ENCODE measurements at places on chromosomes 5 and 9.

DNA sequence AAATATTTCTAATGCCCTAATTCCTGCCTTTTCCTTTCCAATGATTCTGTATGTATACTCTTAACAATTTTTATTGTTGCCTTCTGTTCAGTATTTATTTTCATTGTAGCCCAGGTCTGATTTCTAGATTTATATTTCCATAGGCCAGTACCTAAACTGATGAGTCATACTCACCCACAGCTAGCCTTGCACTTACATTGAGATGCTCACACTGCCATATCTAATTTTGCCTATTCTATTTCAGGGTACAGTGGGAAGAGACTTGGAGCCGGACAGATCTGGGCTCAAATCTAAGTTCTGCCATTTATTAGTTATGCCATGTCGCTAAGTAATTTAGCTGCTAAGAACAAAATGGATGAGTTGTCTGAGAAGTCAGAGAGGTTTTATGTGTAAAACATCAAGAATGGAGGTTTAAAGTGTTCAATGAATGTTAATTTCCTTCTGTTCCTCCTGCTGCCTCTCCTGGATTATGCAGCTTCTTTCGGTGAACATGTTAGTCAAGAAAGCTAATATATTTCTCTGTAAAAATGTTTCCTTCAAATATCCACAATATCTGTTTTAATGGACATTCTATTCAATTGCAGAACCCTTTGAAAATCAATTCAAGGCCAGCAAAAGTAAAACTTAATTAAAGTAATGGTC, 62.3 kb upstream of the CDK5RAP2 start:
- no peak for DNase-seq

DNA sequence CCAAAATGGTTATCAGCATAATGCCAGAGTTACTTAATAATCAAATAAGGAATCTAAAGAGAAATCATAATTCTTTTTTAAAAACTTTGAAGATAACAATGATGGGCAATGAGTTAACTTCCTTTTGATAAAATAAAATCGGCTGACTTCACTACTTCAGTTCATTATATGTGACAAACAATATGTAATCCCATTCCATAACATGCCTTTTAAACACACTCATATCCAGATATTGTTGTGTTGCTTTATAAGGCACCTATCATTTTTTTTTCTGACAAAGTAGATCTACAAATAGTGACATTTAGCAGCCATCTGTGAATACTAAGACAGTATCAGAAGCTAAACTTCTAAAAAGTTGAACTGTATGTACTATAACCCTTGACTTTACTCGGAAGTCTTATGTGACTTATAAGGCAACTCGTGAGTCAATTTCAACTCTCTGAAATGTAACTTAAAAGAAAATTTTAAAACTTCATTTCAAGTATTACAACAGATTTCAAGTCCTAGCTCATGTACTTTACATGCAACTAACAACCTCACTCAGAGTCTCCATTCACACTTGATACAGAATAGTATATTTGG, 7.5 kb downstream of the ADAMTS6 start:
- DNase-seq, result no peak

GRCh38 chr9:90909747-90910283, 108.2 kb downstream of the SYK start:
- no peak for DNase-seq

DNA sequence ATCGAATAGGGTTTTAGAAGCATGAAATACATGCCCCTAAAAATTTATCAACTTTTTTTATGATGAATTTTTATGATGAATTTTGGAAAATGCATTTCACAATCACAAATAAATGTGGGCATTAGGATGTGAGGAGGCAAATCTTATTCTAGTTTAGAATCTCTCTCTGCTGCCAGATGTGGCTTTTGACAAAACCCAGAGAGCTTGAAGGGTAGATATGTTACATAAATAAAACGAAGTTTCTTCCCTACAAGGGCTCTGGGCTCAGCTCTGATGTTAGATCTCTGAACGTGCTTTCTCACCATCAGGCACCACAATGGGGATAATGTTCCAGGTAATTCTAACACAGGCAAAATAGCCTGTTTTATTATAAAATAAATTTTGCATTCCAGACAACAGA, 102.3 kb upstream of the ADAMTSL1 start:
- no peak for DNase-seq

DNA sequence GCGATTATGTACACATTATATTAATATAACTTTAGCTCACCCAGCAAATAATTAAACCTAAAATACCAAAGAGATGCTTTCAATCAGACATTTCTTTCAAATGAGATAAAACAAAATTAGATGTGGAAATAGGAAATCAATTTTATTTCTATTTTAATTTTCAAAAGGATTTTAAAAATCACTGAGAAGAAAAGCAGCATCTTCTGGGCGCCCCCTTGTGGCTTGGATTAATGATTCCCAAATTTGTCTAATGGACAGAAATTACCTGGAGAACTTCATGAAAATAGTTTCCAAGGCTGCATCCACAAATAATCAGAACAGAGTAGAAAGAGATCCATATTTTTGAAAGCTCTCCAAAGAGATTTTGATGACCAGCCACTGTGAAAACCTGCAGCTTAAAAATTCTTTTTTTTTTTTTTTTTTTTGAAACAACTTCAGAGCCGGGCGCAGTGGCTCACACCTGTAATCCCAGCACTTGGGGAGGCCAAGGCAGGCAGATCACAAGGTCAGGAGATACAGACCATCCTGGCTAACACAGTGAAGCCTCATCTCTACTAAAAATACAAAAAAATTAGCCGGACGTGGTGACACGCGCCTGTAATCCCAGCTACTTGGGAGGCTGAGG, 50.9 kb upstream of the CEMIP2 start:
- DNase-seq, result peak; percentile 33

- DNase-seq, result no peak
Measured at GRCh38 chr9:96738147-96739027, 39.5 kb downstream of the ZNF510 start.

- no peak for DNase-seq
Measured at GRCh38 chr5:401146-402034, 41.6 kb upstream of the EXOC3 start.

- DNase-seq, result no peak
Measured at GRCh38 chr9:16012621-16013020, 459.8 kb downstream of the CCDC171 start.

DNA sequence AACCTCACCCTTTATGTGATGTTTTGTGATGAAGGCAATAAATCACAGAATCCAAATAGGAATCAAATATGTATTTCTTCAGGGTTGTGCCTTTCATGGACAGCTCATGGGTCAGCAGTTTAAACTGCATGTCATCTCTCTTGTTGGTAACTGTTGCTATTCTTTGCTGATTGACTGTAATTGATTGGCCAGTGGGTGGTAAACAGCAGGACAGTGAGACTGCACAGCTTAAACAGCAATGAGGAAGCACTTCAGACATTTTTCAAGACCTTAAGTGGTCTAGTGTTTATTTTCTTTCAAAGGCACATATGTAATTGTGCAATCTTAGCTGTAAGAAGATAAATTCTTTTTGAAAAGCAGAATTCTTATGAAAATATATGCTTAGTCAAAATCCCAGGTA, 260.5 kb downstream of the COX7C start:
- DNase-seq, result no peak

DNA sequence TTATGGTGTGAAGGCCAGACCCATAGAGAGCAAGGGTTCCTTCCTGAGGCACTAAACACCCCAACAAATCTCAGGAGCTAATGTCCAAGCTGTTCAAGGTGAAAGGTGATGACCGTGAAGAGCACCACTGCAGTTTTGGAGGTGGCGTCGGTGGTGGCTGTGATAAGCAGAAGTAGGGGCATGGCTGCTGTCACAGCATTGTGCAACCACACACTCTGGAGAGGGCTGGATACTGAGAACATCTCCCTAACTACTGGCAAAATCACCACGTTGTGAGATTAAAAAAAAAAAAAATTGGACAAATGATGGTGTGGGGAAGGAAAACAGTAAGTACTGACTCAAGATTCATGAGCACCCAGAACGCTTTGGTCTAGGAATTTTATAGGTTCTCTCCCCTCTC, 156.5 kb downstream of the PJA2 start:
- no peak for DNase-seq

DNA sequence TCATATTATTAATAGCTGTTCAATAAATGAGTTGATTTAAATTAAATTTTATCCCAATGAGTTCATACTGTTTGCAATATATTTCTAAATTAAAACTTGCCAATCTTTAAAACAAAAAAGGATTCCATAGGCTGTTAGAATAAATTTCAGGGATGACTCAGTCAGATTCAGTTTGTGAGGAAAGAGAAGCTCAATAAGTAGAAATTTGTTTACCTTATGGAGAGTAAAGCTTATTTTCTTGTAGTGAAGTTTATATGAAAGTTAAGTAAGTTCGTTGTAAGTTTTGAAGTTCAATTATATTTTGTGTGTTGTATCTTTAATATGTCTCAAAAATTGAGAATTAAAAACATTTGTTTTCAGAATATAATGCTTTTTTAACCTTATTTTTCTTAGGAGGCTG, 29.0 kb downstream of the GPBP1 start:
- DNase-seq, result no peak
